Activated T-cell treated with anti-CD3 and anti-CD28 coated beads for 1 hour (primary cell): ENCODE measurements at places on chromosomes 5 and 9.

DNA sequence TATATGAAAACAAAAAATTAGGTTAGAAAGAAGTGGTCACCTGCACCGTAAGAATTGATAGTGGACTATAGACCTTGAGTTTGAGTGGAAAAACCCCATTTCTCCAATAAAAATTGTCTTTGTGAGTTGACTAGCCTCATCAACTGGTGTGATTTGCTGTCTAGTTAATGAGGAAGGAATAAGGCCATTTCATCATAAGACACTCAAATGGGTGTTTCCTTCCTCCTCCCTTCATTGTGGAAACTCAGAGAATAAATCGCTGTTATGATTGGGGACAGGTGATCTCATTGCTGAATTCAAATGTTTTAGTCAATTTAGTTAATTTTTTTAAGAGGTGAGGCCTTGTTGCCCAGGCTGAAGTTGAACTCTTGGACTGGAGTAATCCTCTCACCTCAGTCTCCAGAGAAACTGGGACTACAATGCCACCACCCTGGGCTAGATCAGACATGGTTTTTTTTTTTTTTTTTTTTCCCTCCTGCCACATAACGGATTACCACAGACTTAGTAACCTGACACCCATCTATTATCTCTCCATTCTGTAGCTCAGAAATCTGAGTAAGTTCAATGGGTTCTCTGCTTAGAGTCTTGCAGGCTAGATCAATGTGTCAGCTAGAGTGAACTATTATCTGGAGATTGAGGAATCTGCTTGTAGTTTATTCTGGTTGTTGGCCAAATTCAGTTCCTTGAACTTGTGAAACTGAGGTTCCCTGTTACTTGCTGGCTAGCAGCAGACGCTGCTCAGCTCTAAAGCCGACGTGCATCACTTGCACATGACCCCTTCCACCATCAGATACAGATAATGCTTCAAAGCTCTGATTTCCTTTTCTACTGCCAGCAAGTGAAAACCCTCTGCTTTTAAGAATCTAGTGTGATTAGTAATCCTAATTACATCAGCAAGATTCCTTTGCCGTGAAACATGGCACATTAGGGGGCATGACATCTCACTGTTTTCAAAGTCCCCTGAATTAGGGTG lies 663.8 kb upstream of the CDH9 start:
- no peak for DNase-seq

- no peak for DNase-seq
Measured at GRCh38 chr5:83417884-83418283, 53.7 kb upstream of the VCAN start.

DNA sequence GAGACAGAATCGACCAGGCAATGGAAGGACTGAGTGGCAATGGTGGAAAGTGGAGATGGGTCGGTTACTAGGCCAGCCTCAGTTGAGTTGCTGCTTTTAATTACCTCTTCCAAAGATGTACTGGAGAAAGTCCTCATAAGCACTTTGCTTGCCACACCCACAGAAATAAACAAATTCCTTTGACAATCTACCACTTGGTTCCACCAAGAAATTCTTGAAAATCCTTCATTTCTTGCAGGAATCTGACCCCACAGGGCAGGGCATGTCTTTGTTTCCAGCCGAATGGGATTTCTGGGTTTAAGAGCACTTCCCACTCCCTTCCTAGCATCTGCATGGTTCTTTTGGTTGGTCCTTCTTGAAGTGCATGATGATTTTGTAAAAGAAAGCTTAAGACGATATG lies 54.5 kb downstream of the ADAMTS12 start:
- DNase-seq: no peak

DNA sequence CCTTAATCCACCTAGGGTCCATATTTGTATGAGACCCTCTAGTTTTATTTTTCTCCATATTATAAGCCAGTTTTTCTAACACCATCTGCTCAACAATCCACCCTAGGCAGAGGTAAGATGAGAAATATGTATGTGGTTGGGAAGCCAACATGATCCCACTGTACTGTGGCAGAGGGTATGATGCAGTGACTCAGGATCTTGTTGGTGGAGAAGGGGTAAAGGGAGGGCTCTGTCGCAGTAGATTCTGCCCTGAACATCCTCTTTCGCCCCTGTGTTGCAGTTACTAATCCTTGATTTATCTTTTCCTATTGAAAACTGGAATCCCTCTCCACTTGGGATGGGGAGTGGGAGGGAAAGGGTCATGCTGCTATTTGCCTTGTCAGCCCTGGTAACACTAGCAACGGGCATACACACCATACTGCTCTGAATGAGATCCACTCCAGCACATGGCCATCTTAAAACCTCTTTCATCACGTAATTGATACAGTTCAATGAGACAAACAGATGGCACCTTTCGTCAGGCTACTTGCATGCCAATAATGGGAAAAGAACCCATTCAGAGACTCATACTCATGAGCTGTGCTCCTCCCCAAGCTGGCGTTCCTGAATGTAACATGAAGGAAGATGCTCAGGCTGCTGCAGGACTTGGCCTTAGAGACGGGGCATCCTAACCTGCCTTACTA lies 63.0 kb downstream of the ADAMTS12 start:
- DNase-seq: no peak
